ENCODE measurements at places on chromosomes 1 and 21.

DNA sequence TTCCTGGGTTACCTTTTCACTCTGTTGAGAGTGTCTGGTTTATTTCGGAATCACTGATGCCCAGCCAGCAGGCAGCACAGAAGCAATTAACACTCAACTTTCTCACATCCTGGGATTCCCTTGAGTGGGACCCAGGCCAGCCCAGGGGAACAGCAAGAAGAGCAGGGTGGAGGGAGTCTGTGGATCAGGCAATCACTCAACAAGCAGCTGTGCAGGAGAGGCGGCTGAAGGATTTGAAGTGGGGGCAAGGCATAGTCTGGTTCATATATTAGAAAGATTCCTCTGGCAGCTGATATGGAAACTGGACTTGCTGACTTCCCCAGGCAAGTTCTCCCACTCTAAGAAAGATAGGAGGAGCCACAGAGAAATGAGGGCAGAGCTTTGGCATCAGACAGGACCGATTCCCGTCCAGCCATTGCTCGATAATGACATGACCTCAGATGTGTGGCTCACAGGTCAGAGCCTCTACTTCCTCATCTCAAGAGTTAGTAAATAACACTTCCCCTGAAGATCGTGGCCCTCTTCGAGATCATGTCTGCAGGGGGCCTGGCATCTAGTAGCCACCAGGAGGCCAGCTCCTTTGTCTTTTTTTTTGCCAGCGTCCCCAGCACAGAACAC is 12.4 kb downstream of the EPHA8 start:
- DNase-seq = no peak

- no peak for DNase-seq
These were observed 231.1 kb downstream of the CACNA1E start for GRCh38 chr1:181714428-181714827.

DNA sequence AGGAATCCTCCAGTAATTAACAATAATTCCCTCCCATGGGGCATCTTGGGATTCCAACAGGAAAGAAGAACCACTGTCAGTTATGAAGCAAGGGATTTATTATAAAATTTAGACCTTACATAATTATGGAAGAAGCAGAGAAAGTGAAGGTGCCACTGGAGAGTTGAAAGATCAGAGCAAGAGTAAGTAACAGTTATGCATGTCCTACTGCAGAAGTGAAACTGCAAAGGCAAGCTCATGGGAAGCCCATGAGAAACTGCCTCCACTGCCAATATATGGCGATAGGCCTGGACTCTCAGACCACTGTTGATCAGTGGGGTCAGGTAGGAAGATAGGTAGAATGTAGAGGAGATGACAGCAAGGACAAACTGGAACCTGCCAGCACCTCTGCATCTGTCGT is 123.6 kb upstream of the ZNF648 start:
- DNase-seq = no peak

DNA sequence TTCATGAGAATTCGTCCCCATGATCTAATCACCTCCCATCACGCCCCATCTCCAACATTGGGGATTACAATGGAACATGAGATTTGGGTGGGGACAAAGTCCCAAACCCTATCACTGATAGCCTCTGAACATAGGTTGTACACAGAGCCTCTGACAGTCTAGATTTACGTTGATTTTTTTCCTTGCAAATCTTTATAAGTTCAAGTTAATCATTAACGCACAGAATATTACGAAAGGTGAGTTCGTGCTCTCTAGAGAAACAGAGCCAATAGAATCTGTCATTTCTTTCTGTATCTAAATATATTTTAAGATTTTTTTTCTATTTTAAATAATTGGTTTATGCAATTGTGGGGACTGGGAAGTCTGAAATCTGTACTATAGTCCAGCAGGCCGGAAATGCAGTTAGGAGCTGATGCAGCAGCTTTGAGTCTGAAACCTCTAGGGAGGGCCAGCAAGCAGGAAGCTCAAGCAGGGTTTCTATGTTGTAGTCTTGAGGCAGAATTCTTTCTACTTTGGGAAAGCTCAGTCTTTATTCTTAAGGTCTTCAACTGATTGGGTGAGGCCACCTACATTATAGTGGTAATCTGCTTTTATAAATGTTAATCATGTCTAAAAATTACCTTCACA is 61.0 kb downstream of the SELENOF start:
- no peak for DNase-seq

- DNase-seq = no peak
These were observed 180.8 kb downstream of the ZSCAN20 start for GRCh38 chr1:33653226-33653625.

- no peak for DNase-seq
These were observed 144.0 kb upstream of the ZRANB2 start for GRCh38 chr1:71224741-71225377.

- DNase-seq = no peak
These were observed 5.5 kb upstream of the SMG7 start for GRCh38 chr1:183466781-183467180.

- no peak for DNase-seq
These were observed 86.1 kb downstream of the CLSTN1 start for GRCh38 chr1:9737671-9738070.

GRCh38 chr1:22297999-22298398 is 153.7 kb upstream of the ZBTB40 start:
- DNase-seq = no peak

DNA sequence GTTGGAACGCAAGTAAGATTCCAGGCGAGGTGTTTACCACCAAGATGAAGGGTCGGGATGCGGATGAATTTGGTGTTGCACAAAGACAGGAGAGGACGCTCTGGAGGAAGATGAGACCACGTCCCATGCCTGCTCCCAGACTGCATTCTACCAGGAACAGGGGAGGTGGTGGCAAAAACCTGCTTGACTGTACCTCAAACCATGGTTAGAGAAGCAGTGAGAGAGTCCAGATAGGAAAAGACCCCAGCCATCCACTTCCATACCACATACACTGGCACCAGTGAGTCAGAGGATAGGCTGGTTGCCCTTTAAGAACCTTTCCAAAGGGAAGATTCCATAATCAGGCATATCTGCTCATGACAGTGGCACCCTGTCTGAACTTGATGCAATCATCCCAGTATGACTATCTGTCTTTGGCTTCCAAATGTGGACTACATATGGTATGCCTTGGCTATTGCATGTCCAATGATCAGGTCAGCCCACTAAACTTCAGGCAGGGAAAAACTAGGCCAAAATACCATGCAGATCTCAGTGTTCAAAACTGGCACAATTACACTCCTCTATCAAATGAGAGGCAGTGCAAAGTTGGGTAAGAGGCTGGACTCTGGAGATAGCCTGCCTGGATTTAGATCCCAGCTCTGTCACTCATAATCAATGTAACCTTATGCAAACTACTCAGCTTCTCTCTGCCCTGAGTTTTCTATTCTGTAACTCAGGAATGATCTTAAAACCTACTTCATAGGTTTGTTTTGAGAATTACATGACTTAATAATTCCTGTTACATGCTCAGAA is 20.6 kb downstream of the NPR1 start:
- peak; percentile 71 for DNase-seq

DNA sequence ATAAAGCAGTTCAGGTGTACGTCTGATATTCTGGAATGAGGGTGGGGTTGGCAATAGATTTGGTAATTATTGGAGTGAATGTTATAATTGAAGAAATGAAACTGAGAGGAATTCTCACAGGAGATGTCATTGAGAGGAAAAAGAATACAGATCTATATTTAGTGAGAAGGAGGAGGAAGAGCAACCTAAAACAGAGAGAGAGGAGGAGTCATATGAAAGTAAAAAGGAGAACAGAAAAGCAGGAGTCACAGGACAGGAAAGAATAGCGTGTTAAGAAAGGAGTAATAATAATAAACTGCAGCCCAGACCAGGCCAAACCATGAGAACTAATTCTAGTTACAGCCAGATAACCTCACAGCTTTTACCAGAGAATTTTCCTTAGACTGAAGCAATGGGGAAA is 62.7 kb upstream of the MROH9 start:
- no peak for DNase-seq

All from NCI-H226 (cell line).